Kidney capillary endothelial cell (primary cell): ENCODE measurements at places on chromosomes 5 and 9.

GRCh38 chr9:87585123-87585855 is 87.6 kb downstream of the DAPK1 start:
- DNase-seq, result no peak

DNA sequence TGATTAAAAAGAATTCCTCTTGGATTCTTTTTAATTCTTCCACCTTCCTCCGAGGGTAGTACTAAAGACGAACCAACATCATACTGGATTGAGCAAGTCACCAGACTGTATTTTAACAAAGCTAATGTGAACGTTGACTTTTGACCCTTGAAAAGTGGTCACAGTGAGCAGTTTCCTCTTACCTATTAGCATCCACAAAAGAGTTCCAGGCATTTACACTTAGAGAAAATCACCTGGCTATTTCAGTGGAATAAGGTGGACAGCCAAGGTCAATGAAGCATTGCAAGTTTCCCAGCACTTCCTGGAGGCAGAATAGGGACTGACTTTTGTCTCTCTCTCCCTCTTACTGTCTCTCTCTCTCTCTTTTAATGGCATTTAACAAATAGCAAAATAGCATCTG is 145.1 kb upstream of the DAB2 start:
- no peak for DNase-seq

GRCh38 chr5:159179529-159180305 is 29.6 kb downstream of the RNF145 start:
- no peak for DNase-seq

DNA sequence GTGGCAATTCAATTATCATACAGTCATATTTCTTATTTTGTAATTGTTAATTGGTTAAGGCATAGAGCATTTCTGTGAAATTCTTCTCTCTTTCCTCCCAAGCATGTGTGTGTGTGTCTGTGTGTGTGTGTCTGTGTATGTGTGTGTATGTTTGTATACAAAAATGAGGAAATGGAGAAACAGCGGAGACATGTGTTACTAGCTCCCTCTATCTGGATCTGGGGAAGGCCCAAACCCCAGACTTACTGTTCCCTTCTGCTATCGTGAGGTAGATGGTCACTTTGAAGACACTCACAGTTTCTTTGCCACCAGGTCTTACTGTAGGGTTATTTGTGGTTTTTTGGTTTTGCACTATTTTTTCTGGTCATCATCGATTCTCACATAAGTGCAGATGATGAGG is 11.4 kb upstream of the C5orf63 start:
- no peak for DNase-seq

- DNase-seq, result no peak
Measured at GRCh38 chr9:130308081-130308571, 42.6 kb downstream of the HMCN2 start.

GRCh38 chr5:65883461-65883860 is 42.9 kb upstream of the ERBIN start:
- DNase-seq, result no peak

- DNase-seq, result no peak
Measured at GRCh38 chr9:125008599-125008998, 67.7 kb upstream of the GOLGA1 start.

DNA sequence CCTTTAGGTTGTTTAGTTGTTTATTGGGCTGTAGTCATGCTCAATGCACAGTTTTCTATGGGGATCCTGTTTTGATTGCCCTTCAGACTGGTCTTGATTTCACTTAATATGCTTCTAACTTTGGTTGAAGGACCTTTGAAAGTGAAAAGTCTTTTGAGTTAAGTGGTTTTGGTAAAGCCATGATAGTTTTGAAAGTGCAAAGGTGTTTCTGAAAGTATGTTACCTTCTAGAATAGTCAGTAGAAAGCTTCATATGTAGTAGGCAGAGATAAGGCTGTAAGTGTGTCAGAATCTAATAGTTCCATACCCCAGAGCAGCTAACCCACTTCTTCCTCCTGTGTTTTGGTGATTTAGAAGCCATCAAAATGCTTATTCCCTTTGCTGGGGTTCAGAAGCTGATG is 46.1 kb downstream of the RASGRF2 start:
- no peak for DNase-seq
